Posterior vena cava (tissue), 2 donors: ENCODE measurements at places on chromosomes 12 and 14.

GRCh38 chr14:50935126-50936015, 8.9 kb downstream of the PYGL start:
- no peak for DNase-seq

DNA sequence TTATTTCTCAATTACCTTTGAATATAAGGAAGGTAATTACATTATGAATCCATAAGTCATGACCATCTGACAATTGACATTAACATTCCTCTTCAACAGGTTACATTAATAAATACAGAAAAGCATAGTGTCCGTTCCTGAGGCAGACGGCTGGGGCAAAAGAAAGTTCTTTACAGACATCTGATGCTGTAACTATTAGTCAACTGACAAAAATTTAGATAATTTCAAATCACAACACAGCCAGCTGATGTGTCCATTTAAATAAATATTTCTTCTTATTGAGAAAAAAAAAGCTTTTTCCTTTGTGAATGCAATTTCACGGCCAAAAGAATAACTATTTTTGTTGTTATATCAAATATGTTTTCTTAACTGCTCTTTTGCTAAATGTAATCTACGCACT, 9.2 kb upstream of the PYROXD1 start:
- no peak for DNase-seq

GRCh38 chr12:120662879-120663278, 22.5 kb downstream of the CABP1 start:
- DNase-seq: no peak

DNA sequence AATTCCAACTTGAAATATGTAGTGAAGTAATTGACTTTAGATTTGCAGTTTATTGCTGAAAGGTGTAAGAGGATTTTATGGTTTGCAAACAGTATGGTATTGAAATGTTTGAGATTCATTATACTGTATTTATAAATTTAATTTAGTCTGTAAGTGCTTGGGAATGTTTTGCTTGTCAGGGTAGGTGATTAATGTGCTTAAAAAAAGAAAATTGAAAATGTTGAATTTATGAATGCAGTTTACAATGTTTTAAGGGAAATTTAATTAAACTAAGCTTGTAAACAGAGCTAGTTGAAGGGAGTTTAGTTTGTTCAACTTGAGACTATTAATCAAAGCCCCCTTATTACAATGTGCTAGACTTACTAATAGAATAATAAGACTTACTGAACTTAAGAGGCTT, 18.0 kb upstream of the CRY1 start:
- DNase-seq: no peak

GRCh38 chr12:75977590-75977951, 54.0 kb downstream of the PHLDA1 start:
- DNase-seq: no peak

GRCh38 chr12:54824402-54824801, 29.9 kb upstream of the MUCL1 start:
- DNase-seq: no peak

DNA sequence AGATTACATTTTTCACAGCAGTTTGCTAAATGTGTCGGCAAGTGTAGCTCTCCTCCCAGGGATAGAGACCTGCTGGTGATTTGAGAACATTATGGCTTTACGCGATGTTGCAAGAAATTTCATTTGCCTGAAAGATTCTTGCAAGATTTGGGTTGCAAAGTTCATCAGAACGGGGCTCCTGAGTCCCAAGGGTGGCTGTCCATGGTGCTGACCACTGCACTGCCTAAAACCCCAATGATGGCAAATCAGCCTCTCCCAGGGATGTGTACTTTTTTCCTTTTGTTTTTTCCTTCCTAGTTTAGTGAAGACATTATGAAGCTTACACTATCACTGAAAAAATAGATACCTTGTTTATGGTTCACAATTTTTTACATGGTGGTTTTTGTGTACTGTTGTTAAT, 85.4 kb downstream of the WSCD2 start:
- DNase-seq: no peak

DNA sequence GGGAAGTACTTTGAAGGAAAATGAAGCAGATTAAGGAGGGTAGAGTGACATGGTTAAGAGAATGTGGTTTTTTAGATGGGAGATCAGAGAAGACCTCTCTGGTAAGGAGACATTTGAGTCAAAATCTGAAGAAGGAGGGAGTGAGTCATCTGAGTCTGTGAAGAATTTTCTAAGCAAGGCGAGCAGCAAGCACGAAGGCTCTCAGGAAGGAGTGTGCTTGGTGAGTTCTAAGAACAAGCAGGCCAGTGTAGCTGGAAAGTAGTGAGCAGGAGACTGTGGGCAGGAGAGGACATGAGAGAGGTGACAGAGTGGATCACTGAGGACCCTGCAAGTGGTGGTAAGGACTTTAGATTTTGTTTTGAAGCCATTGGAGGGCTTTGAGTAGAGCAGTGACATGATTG, 76.3 kb upstream of the FUT8 start:
- no peak for DNase-seq

- peak; percentile 76 for DNase-seq
Observed at GRCh38 chr14:105843444-105844046, 317.2 kb downstream of the TMEM121 start.

DNA sequence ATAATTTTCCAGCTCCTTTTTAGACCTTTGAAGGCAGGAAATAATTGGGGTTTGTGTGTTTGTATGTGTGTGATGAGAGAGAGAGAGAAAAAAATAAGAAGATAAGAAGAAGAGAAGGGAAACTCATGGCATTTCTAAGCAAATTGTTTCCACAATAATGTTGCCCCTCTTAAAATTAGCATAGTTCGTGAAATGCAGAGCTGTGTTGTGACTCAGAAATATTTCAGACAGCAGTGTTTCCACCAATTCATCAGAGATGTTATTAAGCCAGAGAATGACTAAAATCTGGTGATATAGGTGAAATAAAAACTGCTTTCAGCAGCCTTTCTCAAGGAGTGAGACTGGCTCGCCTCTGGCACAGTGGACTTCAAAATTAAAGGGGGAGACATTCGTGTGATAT, 65.9 kb upstream of the ARHGAP5 start:
- DNase-seq: no peak

- DNase-seq: no peak
Observed at GRCh38 chr12:125089083-125089482, 23.8 kb downstream of the AACS start.

- no peak for DNase-seq
Observed at GRCh38 chr12:131535779-131536178, 175.1 kb upstream of the SFSWAP start.

DNA sequence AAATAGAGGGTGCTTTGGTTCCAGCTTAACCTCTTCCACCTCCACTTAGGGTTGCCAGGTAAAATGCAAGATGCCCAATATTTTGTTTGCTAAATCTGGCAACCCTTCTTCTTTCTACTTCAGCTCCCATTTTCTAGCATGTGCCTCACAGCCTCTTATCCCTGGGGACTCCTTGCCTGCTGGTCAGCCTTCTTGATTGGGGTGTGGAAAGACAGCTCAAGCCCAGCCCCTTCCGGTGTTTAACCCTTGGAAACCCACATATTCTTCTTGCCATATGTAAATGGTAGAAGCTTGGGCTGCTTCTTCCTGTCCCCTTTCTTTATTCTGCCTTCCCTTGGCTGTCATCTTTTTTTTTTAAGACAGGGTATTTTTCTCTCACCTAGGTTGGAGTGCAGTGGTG, 5.7 kb downstream of the SPIC start:
- no peak for DNase-seq

DNA sequence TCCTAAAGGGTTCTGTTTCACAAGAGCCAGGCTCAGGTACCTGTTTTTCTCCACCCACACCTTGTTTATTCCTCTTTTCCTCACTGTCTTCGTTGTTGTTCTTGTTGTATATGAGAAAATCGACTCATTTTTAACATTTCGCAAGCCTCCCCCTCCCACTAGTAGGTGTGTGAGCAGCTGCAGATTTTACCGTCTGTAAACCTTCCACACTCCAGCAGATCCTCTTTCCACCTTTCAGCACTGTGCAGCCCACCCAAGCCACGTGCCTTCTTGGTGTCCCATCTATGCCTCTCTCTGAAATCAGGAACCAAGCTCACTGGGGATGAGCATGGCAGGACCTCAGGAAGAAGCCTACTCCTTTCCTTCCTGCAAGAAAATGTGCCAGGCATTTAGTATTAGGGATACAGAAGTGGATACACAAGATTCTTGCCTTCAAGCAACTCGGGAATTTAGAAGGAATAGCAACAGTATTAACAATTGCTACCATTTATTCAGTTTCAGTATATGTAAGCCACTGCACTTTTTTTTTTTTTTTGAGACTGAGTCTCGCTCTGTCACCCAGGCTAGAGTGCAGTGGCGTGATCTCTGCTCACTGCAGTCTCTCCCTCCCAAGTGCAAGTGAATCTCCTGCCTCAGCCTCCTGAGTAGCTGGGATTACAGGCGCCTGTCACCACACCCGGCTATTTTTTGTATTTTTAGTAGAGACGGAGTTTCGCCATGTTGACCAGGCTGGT, 113.6 kb downstream of the CHST11 start:
- DNase-seq: no peak

DNA sequence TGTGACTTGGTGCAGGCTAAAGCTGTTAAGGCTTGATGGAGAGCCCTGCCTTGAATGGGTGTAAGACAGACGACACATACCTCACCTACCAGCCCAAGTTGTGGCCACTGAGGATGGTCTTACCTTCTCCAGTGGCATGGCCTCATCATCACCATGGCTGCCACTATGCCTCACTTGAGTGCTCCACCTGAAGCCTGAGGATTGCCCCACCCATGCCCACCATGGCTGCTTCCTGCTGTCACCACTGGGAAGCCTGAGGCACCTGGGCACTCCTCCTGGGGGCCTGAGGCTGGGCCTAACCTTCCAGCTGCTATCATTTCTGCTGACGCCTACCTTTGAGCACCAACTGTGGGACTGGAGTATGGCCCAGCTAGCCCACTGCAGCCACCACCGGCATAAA, 1605.7 kb upstream of the FLRT2 start:
- no peak for DNase-seq

GRCh38 chr12:10136637-10137205, 6.7 kb upstream of the CLEC7A start:
- no peak for DNase-seq

DNA sequence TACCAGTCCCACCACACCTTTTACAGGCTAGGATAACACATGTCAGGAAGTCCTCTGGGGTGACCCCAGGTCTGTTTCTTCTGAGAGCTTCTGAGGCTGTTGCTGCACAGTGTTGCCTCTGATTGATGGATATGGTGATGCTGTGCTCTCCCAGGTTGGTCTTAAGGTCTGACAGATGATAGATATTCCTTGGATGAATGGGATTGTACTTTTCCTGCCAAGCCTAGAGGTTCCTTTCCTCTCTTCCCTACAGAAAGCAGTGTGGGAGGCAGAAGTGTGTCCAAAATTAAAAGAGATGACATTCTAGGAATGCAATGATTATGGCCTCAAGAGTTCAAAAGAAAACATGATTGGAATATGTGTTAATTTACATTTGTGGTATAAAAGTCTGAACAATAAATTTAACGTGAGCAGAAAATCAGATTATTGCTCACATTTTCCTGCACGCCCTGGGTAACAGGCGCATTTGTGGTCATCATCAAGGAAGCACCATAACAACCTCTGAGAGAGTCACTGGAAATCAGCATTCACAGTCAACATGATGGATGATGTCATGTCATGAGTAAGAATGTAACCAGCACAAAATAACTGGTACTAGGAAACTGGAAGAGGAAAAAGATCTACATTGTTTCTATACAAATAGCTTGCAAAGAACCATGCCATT, 73.7 kb downstream of the BBS10 start:
- DNase-seq: no peak

GRCh38 chr12:27615331-27615891, 80.8 kb upstream of the REP15 start:
- DNase-seq: no peak

DNA sequence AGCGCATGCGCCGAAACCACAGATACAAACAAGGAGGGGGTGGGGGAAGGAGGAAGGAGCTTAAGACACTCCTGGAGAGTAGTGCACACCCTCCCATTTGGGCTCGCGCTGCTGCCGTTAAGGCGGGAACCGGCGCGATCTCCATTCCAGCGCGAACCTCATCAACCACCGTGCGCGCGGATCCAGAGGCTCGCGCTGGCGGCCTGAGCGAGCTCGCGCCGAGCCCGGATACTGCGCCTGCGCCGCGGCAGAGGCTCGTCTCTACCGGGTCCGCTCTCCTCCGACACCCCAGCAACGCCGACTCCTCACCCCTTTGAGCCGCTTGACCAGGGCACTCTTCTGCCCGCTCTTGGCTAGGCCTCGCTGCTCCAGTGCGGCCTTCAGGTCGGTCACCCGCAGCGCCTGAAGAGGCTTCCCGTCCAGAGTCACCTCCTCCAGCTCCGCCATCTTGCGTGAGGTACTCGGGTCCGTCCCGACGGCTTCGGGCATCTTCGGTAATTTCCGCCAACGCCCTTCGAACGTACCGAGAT, at the start of gene ACIN1:
TSS of gene ACIN1 (minus strand) at position 471 of the 530 bp plus-strand sequence. CDS start at position 447, 24 bp downstream.
- DNase-seq: peak; percentile 89

DNA sequence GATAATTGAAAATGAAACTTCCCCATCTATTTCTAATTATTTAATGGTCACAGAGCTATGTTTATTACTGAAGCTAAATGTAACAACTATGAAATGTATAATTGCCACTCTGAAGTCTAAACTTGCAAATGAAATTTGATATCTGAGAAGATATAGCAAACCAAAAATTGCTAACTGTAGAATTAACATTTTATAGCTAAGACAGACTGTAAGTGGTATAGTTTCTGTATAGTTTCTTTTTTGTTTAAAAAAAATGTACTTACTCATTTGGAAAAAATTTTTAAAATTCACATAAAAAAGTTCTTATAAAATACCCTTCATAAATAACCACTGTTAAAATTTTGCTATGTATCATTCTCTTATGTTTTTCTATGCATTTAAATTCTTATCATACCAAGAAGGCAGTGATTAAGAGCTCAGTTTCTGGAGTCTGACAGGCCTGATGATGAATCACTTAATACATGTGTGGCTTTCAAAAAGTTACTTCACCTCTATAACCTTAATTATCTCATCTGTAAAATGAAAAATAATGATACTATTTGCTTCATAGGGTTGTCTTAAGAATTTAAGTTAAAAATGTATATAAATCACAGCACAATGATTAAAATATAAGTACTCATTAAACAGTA, 214.7 kb upstream of the GARIN2 start:
- no peak for DNase-seq

- no peak for DNase-seq
Observed at GRCh38 chr12:13609894-13610679, 371.3 kb downstream of the GRIN2B start.

- DNase-seq: no peak
Observed at GRCh38 chr12:75864161-75864560, 167.4 kb downstream of the PHLDA1 start.

DNA sequence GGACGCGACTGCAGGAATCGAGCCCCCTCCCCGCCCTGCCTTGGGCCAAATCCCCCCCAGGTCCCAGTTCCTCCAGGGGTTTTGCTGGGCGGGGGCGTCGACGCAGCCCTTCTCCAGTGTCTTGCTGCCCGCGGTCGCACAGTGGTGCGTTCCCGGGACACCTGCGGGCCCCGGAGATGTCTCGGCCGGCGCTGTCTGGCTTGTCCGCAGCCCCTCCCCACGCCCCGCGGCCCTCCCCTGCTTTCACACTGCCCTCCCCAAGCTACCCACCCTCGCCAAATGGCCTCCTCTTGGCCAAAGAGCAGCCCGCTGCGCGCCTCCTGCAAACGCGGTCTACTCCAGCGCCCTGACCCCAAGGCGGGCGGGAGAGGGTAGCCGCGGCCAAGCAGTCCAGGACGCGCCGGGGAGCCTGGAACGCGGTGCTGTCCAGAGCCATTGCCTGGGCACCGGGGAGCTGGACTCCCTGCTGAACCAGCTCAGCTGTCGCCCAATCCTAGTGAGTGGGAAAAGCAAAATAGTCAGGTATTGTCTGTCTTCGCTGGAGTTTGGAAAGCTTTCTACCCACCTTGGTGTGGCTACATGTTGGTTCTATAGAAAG, 122.0 kb downstream of the AACS start:
- no peak for DNase-seq

- DNase-seq: no peak
Observed at GRCh38 chr14:30162066-30162465, 234.4 kb upstream of the PRKD1 start.
